ENCODE measurements at places on chromosomes 4 and X.

DNA sequence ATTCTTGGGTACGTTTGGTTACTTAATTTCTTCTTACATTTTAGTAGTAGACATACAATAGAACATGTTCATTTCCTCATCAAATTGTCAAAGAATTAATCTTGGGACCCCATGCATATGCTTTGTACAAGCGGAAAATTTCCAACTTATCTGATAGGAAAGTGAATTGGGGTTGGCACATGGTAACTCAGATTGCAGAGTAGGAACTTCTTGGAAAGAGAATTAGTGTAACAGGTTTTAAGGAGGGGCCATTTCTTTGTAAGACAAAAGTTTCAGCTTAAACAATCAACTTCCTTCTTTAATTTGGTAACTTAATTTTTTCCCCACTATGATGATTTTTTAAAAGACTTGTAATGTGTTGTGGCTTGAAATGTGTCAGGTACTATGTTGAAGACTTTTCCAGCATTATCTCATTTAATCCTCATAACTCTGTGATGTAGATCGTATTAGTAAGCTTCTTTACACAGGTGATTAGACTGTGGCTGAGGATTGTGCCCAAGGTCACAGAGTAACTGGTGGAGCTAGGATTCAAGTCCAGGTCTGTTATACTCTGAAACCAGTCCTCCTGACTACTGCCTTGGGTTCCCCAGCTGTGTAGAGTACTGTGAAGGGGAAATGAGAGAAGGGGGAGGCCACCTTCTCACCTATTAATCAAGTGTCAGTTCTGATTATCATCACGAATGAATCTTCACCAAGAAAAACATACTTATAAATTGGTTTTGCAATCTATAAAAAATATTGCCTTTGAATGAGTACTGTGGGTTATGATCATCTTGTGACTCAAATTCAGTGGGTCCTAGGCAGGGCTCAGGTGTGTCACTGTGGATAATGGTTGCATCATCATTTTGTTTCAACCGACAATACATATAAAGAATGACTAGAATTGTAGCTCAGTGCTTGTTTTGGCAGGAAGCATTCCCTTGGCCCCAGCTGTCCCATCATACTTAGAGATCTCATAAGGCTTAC lies 4.3 kb downstream of the GK start:
- DNase-seq = no peak

DNA sequence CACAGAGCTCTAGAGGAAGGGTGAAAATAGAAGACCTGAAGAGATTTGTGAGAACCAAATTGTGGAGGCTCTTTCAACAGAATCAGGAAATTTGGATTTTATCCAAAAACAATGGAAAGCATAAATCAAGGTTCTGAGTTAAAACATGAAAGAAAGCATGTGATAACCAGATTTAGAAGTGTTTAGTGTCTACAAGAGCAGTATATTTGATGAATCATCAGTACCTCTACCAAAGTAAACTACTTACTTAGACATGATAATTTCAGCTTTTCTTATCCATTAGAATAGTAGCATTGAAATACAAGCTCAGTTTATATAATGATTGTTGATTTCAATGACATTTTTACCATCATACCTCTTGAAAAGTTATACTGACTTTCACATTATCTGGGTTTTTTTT lies 25.9 kb upstream of the INTU start:
- DNase-seq = peak; percentile 4

- no peak for DNase-seq
Measured at GRCh38 chrX:69113723-69114122, 51.5 kb downstream of the PJA1 start.

- DNase-seq = peak; percentile 1
Measured at GRCh38 chr4:93147524-93148212, 680.9 kb upstream of the ATOH1 start.

- no peak for DNase-seq
Measured at GRCh38 chr4:177052211-177052934, 257.3 kb upstream of the NEIL3 start.

- DNase-seq = no peak
Measured at GRCh38 chr4:5034206-5034605, 14.9 kb upstream of the CYTL1 start.

GRCh38 chr4:145488310-145488709 lies 6.7 kb downstream of the SMAD1 start:
- DNase-seq = no peak
